ENCODE measurements at places on chromosomes 4 and X.
A peak's percentile ranks its signal among the peaks of the same experiment; 100 is the strongest.

GRCh38 chr4:93648258-93648657 is 180.3 kb upstream of the ATOH1 start:
- DNase-seq: no peak

DNA sequence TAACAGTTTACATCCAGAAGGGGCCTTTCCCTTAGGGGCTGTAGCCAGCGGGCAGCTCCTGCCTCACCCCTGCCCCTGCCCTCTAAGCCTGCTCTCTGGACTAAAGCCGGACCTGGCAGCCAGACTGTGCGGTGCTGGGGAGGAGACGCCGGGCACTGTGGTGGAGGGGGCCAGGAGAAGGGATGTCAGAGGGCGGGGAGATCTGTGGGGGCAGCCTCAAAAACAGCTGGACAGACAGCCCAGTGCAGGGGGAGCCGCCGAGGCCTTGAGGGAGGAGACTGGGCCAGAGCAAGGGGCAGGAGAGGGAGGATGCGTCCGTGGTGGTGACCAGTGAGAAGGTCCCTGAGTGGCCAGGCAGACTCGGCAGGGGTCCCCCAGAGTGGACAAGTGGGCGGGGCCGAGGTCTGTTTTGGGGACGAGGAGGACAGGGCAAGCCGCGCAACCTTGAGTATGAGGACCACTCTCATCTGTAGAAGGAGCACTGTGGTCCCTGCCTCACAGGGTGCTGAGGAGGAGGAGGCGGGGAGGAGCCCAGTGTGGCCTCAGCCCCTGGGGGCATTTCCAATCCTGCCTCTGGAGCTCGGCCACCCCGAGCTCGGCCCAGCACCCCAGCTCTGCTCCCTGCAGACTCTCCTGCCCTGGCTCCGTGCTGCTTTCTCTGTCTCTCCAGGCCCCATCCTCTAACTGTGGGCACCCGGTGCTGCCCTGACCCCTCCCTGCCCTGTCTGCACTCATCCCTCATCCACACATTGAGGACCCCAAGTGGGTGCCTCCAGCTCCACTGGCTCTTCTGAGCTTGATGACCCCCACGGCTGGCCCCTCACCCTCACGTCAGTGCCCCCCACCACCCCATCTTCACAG is 59.2 kb upstream of the NKX1-1 start:
- no peak for DNase-seq

- DNase-seq: no peak
Observed at GRCh38 chr4:122099896-122100295, 52.2 kb upstream of the BLTP1 start.

GRCh38 chr4:139901531-139902320 is 236.1 kb downstream of the MGST2 start:
- DNase-seq: no peak

GRCh38 chr4:149980941-149981340 is 97.3 kb upstream of the DCLK2 start:
- DNase-seq: no peak

DNA sequence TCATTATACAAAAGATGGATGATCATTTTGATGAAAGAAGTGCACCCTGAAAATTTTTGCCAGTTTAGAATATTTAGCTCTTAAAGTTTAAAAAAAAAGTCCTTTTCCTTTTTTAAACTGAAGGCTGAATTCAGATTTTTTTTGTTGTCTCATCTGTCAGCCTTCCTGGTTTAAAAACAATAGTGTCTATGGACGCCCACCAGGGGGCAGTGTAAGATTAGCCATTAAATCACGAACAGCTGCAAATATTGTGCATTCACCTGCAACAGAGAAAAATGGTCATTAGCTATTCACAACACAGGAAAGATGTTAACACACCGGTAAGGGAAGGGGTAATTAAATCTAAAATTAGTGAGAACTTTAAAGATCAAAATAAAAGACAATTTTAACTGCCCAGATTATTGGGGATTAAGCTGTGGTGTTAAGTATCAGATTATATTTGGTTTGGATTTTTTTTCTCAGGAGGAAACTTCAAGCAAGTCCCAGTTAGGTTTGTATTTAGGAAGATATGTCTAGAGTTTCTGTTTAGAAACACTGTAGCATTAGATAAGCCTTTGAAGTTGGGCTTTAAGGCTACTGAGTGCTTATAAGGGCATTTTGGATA is 4.4 kb upstream of the CXorf38 start:
- DNase-seq: peak; percentile 44

DNA sequence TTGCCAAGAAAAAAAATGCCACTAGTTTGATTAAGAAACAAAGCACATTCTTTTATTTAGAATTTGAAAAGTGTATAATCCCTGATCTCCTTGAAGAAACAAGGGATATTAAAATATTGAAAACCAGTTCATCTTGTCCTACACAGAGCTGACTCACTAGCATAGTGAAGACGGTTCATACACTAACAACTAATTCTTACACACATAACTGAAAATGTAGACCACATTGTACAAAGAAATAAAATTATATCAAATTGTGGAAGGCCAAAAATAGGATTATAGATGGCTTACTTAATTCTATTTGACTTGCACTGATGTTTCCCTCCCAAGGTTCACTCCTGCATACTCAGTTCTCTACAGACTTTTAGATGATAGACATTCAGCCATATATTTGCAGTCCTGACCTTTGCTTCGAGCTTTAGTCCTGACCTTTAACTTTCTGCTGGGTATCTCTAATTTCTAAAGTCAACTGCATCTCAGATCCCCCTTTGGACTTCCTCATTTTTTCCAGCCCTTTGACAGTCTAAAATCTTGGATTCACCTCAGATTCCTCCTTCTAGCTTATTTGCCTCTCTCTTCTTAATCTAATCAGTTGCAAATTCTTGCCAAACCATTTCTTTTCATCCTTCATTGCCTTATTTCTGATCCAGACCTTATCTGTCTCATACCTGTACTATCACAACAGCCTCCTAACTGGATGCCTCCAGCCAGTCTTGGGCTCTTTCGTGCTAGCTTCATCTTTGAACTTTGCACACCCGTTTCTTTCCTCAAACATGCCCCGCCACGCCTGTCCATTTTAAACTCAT is 4.5 kb upstream of the WWC2 start:
- no peak for DNase-seq

DNA sequence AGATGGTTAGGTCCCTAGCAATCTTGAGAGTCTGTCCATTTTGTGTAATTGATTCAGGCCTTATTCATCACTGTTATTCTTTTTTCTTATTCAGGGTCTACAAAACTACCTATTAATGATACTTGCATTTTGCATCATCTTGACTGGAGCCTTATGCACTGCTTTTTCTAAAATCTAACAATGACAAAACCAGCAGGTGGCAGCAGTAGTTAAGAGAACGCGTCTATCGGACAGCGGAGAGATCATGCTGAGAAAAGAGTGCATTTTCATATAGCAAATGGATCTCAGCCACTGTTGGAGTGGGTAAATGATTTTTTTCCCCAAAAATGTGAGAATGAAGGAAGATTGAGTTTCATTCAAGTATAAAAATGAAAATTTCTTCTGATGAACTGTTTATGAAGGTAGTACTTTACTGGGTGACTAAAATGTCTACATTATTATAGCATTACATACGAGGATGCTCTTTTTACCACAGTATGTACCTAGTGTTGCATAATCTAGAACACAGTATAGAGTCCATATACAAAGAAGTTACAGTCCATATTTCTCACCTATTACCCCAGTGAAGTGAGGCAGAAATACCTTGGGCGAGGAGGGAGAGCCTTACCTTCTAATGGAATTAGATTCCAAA is 43.2 kb downstream of the TMEM144 start:
- DNase-seq: no peak

GRCh38 chr4:1309261-1310010 is 19.7 kb downstream of the MAEA start:
- DNase-seq: no peak

- DNase-seq: no peak
Observed at GRCh38 chr4:53005808-53006207, 143.7 kb downstream of the RASL11B start.

DNA sequence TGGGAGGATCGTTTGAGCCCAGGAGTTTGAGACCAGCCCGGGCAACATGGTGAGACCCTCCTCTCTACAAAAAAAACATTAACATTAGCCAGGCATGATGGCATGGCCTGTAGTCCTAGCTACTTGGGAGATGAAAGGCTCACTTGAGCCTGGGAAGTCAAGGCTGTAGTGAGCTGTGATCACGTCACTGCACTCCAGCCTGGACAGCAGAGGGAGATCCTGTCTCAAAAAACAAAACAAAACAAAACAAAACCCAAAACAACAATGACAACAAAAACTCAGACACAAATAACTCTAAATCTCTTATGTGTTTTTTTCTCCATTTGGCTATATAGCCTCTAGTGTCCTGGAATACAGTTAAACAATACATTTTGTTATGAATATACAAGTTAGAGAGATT is 127.3 kb upstream of the STK26 start:
- no peak for DNase-seq

GRCh38 chr4:85477534-85477933 is 2.6 kb downstream of the ARHGAP24 start:
- DNase-seq: no peak

DNA sequence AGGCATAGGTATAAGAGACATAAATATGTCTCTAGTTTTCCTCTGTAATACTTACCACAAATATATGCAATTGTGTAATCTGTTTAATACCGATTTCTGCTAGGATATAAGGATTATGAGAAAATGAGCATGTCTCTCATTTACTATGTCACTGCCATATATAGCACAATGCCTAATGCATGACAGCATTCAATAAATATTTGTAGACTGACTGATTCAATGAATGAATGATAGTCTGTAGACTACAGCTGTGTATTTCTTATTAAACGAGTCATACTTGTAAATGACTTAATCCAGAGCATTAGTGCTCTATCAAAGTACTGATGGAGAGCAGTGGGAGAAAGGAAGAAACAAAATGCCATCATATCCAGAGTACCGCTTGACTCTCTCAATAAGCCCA is 175.6 kb downstream of the PPP3CA start:
- DNase-seq: no peak

GRCh38 chrX:3231766-3232165 is 114.7 kb downstream of the MXRA5 start:
- no peak for DNase-seq

DNA sequence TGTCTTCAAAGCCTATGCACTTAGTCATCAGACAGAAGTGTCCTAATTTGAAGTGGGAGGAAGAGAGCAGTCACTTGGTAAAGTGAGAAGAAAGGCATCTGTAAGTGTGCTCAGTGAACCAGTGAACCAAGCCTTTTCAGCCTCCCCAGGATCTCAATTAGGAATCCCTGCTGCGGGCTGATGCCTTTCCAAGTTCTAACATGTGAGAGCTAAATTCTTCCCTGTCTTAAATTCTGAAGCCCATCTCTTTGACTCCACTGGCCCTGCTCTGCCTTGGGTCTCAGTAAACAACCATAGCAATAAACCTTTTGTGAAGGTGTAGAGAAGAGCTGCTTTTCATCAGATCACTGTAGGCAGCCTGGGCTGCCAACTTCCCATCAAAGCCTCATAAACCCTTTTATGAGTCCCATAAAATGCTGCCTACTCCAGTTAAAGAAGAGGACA is 701.2 kb upstream of the LCORL start:
- DNase-seq: no peak

DNA sequence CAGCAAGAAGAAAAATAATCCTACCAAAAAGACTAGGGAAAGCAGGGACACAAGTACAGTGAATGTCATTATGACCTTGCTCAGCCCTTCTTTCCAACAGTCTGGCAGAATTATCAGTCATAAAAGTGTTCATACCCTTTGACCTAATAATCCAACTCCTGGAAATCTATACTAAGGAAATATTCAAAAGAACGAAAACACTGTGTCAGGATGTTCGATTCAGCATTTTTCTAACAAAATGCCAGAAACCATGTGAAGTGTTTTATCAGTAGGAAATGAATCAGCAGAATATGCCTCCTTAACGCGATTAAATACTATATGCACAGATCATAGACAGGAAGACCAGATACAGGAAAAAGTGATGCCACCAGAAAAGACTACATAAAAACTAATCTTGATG is 16.2 kb upstream of the S100G start:
- DNase-seq: no peak

GRCh38 chr4:67080046-67080557 is 465.2 kb downstream of the CENPC start:
- DNase-seq: no peak

GRCh38 chr4:109972786-109973528 is 60.3 kb downstream of the EGF start:
- no peak for DNase-seq

GRCh38 chr4:78695910-78696309 is 80.2 kb upstream of the BMP2K start:
- no peak for DNase-seq

GRCh38 chrX:9942086-9942485 is 25.1 kb upstream of the CLDN34 start:
- no peak for DNase-seq

DNA sequence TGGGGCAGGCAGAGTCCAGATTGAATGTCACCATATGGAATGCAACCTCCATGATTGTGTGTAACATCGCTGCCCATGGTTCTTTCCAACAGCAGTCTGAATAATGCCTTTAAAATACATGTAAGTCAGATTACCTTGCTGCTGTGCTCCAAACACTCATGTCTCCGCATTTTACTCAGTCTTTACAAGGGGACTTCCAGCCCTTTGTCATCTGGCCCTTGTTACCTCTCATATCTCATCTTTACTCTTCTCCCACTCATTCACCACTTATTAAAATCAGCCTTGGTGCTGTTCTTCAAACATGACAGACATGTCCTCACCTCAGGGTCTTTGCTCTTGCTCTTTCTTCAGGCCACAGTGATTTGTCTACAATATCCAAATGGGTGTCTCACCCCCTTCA is 200.4 kb upstream of the GYPA start:
- no peak for DNase-seq

- no peak for DNase-seq
Observed at GRCh38 chr4:95362906-95363558, 185.7 kb downstream of the UNC5C start.

DNA sequence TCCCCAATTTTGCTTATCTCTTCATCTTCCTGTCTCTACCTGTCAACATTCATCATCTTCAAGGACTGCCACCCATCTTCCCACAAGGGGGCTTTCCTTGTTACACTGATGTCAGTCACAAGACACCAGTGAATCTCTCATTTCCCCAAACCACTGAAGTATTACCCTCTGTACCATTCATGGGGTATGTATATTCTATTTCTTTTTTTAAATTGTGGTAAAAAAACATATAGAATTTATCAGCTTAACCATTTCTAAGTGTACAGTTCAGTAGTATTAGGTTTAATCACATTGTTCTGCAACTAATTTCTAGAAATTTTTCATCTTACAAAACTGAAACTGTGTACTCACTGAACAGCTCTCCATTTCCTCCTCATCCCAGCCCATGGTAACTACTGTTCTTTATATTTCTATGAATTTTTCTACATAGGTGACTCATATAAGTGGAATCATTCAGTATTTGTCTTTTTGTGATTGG is 98.6 kb downstream of the LARP7 start:
- DNase-seq: no peak

- no peak for DNase-seq
Observed at GRCh38 chrX:3609810-3610209, 103.6 kb downstream of the PRKX start.
